ENCODE measurements at places on chromosomes 16 and 17.

GRCh38 chr17:38825762-38826247 is 684 bp upstream of the CWC25 start:
- DNase-seq: no peak

DNA sequence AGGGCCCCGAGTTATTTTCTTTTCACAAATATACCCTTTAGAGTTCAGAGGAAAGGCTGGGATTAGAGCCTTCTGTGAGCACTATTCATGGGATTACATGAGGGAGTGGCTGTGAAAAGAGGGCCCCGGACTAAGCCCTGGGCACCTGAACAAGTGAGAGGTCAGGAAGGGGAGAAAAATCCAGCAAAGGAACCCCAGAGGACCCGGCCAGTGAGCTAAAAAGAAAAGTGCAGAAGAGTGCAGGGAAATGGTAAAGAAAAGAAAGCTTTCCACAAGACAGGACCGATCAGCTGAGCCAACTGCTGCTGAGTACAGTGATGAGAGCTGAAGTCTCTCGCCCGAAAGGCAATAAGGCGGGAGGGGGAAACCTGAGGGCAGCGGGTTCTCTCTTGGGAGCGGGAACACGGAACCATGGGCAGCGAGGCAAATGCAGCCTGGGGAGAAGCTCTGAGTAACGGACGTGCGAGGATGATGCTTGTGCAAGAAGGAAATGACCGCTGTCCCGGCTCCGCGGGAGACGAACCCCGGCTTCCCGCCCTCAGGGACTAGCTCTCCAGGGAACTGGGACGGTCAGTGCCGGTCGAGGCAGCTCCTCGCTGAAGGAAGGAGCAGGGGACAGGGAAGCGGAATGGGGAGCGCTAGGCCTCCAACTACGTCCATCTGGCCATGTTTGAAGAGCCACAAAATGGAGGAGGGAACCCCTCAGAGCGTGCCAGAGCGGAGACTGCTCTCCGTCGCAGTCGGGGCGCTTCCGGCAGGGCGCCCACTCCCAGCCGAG is 665 bp upstream of the ALDH3A2 start:
- peak; percentile 83 for DNase-seq

- no peak for DNase-seq
These were observed 340.0 kb downstream of the XYLT1 start for GRCh38 chr16:17130733-17131132.

DNA sequence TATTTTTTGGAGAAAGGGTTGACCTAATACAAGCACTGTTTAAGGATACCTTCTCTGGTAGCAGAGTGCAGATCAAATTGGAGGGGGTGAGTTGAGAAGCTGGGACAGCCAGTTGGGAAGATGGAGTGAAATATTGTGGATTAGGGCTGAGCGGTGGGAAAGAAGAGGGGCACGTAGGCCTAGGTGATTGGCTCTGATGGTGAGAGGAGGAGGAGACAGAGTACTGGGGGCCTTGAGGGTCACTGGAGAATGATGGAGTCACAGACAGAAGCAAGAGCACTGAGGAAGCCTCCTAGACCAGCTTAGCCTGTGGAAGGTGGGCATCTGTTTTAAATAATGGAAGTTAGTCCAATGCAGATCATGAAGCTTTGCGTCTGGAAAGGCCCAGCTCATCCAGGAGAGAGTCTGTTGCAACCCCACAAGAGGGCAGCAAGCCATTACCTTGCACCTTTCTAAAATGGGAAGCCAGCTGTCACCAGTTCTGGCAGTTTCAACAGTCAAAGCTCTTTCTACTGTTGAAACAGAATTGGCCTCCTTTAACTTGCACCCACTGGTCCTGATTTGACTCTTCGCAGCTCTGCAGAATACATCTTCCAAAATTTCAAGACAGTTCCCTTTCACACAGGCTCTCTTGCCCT is 11.8 kb downstream of the SLC9A5 start:
- DNase-seq: peak; percentile 61

GRCh38 chr17:82461827-82462524 is 3.4 kb downstream of the NARF start:
- no peak for DNase-seq

DNA sequence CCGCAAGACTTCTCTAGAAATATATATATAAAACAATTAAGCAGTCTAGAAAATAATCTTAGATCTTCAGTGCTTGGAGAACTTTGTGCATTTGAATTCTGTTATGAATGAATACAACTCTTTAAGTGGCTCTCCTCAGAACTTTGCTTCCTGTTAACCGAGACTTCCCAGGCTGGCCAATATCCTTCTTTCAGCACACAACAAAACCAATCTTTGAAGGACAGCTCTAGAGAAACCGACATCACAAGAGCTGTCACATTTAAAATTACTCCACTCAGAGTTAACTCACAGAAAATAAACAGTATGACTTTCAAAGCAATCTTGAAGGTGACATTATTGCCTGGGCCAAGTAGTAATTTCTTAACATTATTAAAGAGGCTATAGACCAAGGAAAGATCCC is 49.7 kb upstream of the ITGA2B start:
- DNase-seq: no peak

DNA sequence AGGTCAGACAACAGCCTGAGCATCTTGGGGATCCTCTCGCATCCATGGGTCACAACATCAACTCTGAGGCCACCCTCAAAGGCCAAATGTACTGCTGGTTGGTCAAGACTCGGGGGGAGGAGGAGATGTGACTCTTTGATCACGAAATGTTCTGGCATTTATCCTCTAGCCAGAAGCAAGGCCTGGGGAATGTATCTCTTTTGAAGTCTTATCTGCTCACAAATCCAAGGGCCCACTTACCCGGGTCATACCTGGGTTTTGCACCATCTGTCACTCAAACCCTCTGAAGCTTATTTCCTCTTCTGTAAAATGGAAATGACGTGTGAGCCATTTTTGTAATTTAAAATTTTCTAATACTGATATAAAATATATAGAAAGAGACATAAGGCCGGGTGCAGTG is 13.2 kb downstream of the CA7 start:
- DNase-seq: no peak

- no peak for DNase-seq
These were observed 119.1 kb downstream of the CCDC182 start for GRCh38 chr17:57625957-57626356.

- no peak for DNase-seq
These were observed 287.4 kb downstream of the SEC14L1 start for GRCh38 chr17:77428020-77428748.

- no peak for DNase-seq
These were observed 6.3 kb upstream of the CEP131 start for GRCh38 chr17:81228834-81229665.

GRCh38 chr17:7912927-7913524 is 3.1 kb downstream of the RNF227 start:
- DNase-seq: no peak

DNA sequence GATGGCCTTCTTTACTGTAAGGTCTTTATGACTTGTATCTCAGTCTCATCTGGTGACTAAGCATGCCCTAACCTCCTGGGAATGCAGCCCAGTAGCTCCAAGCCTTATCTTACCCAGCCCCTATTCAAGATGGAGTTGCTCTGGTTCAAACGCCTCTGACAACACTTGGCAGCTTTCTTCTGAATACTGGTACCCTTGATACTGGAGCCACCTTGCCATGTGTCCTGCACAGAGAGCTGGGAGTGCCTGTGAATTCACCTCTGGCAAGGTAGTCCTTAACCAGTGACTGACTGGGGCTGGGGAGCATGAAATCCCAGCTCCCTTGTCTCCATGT is 17.2 kb downstream of the NUDT7 start:
- no peak for DNase-seq

GRCh38 chr16:85681255-85681654 is 7.5 kb downstream of the GINS2 start:
- DNase-seq: no peak

GRCh38 chr17:57442914-57443571 is 186.7 kb downstream of the MSI2 start:
- DNase-seq: peak; percentile 76

- DNase-seq: no peak
These were observed 11.3 kb downstream of the WDR45B start for GRCh38 chr17:82636626-82637598.

GRCh38 chr17:60573236-60574051 is 26.5 kb upstream of the PPM1D start:
- DNase-seq: no peak

DNA sequence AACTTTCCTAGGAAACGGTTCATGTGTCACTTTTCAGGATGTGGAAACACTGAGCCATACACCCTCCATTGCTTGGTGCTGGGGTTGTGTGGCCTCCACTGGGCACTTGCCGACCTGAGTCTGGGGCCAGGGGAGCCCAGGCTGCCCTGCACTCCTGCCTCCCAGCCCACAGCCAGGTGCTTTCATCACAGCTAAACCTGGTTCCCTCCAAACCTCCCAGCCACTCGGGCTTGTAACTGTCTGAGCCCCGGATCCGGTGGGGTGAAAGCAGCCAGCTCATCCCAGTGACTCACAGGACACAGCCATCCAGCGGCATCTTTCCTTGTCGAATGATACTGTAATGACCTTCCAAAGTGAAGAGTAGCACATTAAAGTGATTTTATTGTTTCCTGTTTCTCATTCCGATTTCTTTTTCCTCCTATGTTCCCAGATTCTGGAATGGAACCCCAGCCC is 19.8 kb downstream of the CARHSP1 start:
- no peak for DNase-seq

DNA sequence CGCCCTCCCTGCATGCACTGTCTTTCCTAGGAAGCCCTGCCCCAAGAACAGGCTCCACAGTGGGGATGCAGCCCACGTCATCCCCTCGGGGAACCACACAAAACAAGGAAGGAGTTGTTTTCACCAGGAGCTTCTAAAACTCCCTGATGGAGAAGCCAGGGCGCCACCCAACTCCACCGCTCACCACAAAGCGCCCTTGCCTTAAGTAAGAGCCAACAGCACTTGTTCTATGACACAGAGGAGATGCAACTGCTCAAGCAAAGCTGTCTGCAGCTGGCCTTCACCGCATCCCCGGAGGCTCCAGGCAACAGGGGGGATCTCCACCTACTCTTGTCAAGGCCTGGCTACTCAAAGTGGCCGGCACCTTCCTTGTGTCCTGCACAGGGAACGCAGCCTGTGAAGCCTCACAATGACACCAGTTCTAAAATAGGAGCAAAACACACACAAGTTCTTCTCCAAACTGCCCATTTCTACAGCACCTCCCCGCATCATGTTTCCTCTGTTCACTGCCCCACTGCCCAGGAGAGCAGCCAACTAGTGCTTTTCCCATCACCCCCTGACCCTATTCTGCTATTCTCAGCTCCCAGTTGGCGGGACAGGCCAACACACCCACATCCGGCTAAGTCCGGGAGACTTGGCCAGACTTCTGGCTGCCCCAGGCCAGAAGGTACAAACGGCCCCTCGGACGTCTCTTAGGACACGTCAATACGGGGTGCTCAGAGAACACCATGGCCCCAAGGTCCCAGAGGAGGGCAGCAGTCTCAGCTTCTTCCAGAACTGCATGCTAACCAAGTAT is 24.2 kb downstream of the MPG start:
- no peak for DNase-seq

DNA sequence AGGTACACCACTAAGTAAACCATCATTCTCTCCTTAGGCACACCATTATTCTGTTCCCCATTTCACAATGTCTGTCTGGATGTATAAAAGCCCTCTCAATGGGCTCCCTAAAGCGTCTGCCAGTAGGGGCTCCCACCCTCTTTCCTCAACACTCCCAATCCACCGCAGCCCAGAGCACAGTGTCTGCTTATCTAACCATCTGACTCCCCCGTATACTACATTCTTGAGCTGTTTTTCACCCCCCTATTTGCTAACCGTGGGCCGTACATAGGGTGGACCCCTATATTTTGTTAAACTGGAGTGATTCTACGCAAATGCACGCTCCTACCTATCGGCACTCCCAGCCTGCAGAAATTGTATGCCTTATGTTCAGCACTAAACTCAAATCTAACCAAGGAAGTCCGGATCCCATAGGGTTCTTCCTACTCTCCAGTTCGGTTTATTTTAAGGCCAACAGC is 685 bp upstream of the PSMD3 start:
- DNase-seq: peak; percentile 69

GRCh38 chr17:61312406-61313295 is 87.0 kb upstream of the TBX2 start:
- DNase-seq: no peak

- no peak for DNase-seq
These were observed 59.5 kb downstream of the RPTOR start for GRCh38 chr17:80604009-80604669.

DNA sequence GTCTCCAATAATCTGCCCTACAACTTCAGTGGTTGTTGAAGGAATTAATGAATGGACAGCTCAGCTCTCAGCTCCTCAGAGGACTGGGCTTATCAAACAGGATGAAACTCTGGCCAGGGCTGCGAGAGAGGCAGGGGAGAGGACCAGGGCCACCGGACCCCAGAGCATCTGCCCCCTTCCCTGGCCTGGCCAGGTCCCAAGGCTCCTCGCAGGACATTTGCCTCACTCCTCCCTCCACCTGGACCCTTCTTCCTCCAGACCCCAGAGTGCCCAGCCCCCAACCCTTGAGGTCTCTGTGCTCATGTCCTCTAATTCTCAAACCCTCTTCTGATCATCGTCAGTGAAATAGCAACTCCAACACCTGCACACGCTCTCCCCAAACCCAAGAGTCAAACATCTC is 3.7 kb downstream of the CD300C start:
- DNase-seq: no peak

DNA sequence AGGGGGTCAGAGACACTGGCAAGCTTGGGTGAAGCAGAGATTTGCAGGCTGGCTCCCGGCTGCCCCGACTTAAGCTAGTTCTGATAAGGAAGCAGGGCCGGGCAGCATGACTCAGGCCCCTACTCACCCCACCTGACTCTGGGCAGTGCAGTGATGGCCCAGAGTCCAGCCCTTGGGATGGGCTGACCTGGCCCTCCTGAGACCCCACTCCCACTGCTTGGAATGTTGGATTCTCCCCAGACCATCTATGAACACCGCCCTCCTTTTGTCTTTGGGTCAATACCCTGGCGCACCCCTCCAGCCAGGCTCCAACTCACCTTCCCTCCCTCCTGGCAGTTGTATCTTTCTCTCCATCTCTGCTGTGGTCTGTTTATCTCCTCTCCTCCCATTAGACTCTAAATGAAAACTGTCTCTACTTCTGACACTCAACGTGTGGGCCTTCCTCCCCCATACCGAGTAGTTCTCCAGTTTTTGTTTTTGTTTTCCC is 21.0 kb downstream of the LGALS3BP start:
- no peak for DNase-seq

GRCh38 chr17:76125391-76125675 is 15.7 kb downstream of the FOXJ1 start:
- DNase-seq: no peak

DNA sequence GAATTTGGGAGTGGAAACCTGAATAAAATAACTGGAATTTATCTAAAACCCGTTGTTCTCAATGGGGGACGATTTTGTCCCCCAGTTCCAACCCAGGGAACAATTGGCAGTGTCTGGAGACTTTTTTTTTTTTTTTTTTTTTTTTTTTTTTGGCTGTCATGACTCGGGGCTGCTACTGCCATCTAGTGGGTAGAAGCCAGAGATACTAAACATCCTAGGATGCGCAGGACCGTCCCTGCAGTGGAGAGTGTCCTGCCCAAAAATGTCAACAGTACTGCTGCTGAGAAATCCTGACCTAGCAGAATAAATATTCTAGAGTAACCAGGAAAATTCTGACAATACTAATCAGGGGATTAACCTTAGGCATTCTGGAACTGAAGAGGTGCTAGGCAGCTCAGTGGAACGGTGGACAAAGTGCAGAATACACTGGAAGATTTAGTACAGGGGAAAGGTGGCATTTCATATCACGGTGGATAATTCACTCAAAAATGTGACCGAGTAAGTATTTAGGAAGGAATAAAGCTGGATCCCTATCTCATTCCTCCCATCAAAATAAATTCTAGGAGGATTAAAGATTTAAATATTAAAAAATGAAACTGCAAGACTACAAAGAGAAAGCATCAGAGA is 107.6 kb downstream of the SPECC1 start:
- peak; percentile 32 for DNase-seq

GRCh38 chr17:79002291-79002690 is 7.3 kb downstream of the CANT1 start:
- no peak for DNase-seq
